Stimulated activated CD4-positive, alpha-beta T cell treated with anti-CD3 and anti-CD28 coated beads, Interleukin-2, amount 100 ng/mL, for 48 hours (primary cell): ENCODE measurements at places on chromosomes 1 and 21.

DNA sequence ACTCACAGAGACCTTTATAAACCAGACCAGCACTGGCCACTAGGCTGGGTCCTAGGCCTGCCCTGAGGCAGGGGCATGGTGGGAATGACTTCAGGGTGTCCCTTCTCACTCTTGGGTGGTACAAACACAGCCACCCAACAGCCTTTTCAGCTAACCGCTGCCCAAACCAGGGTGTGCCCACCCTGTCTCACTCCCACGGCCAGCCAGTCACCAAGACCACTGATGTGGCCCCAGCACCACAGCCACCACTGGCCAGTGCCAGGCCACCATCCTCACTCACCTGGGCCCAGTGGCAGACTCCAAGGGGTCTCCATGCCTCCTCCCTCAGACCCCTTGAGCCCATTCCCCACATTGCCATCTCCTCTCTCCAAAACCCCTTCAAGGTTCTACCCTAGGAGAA, 27.8 kb downstream of the TAS1R2 start:
- DNase-seq: no peak

GRCh38 chr1:73556270-73556669, 641.7 kb downstream of the LRRIQ3 start:
- DNase-seq: no peak

DNA sequence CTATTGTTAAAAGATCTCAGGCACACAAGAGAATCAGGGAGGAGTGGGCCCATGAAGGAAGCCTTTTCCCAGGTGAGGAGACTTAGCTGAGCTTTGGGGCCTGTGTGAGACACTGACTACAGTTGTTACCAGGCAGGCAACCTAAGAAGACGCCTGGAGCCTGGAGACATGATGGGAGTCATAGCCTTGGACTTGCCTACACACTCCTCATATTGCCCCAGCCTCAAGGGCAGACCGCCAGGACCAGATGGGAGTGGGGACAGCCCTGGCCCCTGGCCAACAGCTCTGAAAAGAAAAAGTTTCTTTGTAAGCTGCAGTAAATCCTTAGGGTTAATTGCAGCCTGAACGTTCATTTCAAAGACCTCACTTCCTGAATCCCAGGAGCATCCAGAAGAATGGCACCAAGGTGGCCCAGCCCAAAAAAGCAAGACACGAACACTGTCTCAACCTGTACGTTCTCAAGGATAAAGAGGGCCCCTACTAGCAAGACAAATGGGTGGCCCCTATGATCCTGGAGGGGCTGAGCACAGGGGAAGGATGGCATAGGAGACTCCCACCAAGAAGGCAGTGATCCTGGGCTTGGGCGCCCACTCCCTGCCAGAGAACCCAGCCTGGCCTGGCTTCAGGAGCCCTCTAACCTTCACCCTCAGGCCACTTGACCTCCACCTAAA, 33.2 kb upstream of the BTG2 start:
- no peak for DNase-seq

DNA sequence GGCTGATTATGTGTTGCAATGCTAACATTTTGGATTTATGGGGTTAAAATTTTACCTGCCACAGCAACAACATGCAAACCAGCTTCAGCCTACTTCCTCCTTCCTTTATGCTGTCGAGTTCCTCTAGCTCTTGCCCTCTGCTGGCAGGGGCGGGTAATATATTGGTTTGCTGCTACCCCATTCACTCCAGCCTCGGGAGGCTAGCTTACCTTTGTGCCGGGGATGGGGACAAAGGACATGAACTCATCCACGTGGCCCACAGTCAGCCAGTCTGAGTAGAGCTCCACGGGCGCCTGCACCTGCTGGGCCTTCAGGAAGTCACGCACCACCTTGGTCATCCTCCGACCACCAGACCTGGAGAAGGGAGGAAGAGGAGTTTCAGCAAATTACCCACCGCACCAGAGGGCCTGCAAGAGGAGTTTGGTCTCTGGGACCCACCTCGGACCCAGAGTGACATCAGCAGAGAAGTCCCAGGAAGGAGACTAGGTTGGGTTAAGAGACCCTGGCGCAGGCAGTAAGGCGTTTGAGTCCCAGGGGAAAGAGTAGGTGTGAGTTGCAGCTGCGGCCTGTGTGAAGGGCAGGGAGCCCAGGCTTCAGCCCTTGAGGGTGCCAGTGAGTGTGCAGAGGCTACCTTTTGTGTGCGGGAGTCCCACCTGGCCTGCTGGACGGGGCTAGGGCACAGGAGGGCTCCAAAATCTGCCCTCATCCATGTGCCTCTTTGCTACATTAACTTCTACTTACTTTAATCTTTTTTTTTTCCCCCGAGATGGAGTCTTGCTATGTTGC, 21.8 kb upstream of the SDHB start:
- DNase-seq: no peak

GRCh38 chr1:228091084-228091483, 8.6 kb downstream of the ARF1 start:
- DNase-seq: no peak

GRCh38 chr21:39196310-39196709, 13.1 kb upstream of the PSMG1 start:
- no peak for DNase-seq

DNA sequence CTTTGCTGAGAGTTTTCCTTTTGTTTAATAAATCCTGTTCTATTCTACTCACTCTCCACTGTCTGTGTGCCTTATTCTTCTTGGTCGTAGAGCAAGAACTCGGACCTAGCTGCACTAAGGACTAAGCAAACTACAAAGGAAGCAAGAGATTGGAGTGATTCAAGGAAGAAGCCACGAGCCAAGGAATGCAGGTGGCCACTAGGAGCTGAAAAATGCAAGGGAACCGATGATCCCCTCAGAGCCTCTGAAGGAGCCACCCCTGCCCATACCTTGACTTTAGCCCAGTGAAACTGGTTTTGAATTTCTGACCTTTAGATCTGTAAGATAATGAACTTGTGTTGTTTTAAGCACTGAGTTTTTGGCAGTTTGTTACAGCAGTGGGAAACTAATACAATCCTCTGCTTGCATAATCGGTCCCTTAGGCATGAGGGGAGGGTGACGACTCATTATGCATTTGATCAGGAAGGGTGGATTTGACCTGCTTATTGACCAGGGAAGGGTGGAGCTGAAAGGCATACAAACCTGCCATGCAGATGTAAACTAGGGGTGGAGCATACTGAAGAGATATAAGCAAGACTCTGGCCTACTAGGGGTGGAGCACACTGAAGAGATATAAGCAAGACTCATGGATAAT, 6.2 kb upstream of the CA6 start:
- DNase-seq: no peak

DNA sequence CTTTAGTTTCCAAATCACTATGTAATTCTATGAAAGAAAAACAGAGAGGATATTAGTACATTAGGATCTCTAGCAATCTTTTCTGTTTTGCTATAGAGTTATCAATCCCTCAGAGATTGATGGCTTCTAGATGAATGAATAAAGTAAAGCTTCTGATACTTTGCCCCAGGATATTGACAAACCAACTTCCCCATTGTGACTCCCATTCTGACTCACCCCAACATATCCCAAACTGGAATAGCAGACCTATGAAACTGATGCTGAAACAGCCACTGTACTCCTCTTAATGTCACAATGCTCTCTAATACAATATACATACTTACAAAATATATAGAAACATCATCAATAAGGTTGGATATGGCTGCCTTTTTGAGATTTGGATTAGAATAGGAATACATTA, 442.1 kb upstream of the NR5A2 start:
- no peak for DNase-seq

- no peak for DNase-seq
These were observed 77.6 kb upstream of the VAV3 start for GRCh38 chr1:108042610-108043009.

DNA sequence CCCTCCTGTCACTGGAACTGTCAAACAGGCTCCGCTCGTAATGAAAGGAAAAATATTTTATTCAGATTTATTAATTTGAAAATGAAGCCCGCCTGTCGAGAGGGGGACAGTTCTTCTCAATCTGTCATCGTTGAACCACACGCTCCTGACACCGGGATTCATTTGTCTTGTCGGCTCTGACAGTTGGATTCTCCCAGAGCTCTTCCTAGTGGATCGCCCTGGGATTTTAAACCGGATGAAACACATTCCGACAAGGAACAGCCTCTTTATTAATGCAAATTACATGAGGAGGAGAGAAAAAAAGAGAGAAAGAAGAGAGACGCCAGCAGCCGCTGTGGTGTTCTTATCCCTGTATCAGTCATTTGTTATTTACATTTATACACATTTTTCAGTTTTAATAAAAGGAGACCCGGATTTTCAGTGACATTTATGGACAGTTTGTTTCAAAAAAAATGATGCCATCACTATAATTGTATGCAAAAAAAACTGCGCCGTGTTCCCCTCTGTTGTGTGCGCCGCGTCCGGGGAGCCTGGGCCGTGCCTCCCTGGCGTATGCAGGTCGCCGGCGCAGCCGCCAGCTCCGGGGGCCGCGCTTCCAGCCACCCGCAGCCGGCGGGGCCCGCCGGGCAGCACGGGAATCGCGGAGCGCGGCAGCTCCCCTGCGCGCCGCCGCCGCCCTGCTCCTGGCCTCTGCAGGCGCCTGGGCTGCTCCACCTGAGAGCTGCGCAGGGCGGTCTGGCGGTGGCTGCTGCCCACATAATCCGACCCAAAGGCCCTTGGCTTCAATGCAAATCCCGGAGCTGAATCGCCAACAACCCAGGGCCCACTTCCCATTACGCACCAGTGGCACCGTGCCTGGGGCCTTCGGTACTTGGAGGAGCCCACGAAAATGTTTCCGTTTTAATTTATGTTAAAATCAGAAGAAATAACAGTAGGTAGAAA, 237.9 kb upstream of the PBX1 start:
- no peak for DNase-seq

DNA sequence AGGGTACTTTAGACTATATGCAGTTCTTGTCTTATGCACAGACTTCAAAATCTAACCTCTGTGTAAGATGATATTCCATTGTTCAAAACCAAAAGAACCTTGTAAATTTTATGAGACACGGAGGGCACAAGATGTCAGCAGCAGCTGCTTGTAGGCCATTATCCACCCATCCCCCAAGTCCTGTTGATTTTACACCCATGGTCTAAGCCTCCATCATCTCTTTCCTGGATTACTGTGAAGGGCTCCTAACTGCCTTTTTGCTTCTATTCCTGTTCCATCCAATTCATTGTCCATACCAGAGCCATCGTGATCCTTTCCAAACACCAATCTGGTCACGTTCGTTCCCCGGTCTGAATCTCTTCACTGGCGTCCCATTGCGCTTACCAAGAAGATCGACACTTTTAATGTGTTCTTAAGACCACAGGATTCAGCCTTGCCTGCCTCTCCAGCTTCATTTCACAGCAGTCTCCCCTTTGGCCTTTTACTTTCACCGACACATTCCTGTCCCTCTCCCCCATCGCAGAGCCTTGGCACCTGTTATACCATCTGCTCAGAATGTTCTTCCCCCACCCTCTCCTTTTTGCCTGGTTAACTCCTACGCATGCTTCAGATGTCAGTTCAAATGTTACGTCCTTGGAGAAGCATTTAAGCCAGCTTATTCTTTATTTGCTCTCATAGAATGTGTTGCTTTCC, 107.3 kb upstream of the POU3F1 start:
- DNase-seq: no peak

DNA sequence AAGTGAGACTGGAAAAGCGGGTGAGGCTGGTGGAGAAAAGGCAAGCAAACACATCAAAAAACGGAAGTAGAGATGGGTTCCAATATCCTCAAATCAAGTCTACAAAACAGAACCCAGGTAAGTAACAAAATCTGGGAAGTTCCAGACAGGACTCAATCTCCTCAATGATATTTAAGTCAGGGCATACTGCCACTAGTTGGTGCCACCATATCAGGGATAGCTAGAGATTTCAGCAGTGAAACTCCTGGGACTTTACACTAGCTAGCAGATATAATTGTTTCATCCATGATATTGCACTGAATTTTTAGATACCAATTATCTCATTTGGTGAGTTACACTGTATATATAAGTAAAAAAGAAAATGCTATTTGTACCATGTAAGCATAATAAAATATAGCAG, 52.0 kb downstream of the EYA3 start:
- no peak for DNase-seq

DNA sequence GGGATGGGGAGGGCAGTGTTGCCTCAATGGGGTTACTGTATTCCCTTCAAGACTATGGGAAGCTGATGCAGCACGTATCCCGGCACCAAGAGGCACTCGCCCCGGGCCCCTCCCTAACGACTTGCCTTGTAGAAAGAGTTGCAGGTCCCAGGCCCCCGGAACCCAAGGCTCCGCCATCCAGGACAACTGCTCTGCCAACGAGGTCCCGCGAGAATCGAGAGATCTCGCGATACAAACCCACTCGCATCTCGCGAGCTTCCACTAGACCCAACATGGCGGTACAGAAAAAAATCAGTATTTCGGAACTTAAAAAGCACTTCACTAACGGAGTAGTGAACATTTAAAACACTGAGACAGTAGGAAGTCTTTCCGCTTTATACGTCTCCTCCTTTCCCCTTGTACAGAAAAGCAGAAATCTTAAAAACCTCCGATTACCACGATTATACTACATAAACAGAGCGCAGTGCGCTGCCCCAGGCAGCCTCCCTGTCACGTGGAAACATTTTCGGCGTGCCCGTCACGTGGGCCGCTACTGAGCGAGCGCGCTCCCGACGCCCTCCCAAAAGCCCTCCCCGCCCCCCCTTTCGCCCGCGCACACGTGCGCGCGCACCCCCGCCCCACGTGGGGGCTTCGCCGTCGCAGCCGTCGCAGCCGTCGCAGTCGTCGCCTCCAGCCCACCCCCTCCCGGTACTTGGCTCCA, at the start of gene ZZZ3:
ZZZ3 (minus strand) TSS at position 199 of the 700 bp plus-strand sequence. CDS start 49,304 bp downstream, outside the sequence.
- DNase-seq: peak; percentile 87

- DNase-seq: no peak
These were observed 89.2 kb downstream of the GPR88 start for GRCh38 chr1:100627054-100627716.

DNA sequence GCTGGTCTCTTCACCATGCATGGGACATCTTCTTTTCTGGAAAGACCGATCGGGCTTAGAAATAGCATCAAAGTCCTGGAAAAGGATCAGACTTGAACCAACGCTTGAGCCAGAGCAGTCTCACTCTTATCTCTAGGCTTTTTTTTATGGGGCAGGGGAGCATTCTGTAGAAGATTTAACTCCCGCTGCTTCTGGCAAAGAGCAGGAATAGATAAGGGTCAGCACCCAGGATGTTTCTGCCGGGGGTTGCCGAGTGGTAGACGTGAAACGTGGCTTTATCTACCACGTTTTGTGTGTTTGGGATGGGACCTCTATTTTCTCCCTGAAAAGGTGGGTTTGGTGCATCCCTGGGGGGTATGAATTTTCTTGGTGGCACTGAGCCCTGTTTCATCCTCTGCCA, 18.8 kb downstream of the SPSB1 start:
- no peak for DNase-seq

DNA sequence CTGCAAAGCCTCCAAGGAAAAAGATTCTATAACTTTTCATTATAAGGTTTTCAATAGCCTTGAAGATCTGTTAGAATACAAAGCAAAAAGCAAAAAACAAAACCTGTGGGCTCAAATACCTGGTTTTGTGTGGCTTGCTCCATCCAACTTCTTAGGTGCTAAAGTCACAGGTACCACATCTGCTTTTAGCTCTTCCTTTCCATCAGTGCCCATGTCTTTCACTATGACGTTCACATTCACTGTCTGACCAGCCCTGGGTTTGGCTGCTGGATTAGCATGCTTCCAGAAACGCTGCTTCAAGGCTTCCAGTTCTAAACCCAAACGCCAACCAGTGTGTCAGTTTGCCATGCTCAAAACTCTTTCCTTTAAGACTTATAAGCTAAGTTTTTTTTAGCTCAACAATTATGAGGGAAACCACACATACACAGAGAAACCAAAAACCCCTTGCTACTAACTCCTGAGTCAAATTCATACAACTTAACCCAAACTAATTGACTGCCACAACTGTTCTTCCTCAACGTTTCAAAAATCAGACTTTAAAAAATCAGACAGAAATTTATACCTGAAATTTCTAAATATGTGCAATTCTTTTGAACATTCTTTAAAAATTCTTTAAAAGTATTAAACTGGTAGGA, 16.0 kb downstream of the CLSPN start:
- no peak for DNase-seq
